ENCODE measurements at places on chromosomes 13 and 19. TPM values are rescaled to one million over a fixed set of nuclear protein-coding genes. Genes with fewer than 3 reads are reported as not detected.

The UBE2M gene
- total RNA-seq: 182 TPM

The IGFL4 gene
- total RNA-seq: not detected

The TUBB4A gene
- total RNA-seq: 45.2 TPM

The CCDC122 gene
- total RNA-seq: 1.2 TPM

The SIGLEC5 gene
- not detected for total RNA-seq

The MAP4K1 gene
- 1.5 TPM for total RNA-seq

The CYP2A7 gene
- not detected for total RNA-seq

The CATSPERD gene
- not detected for total RNA-seq

The CDX2 gene
- not detected for total RNA-seq

The LGALS14 gene
- not detected for total RNA-seq

The BRCA2 gene
- total RNA-seq: 47.2 TPM

The DACT3 gene
- 0.32 TPM for total RNA-seq

The EXOC3L2 gene
- total RNA-seq: not detected

The PAK4 gene
- 55.2 TPM for total RNA-seq

The NLRP11 gene
- total RNA-seq: 0.52 TPM

The CEACAM5 gene
- 0.54 TPM for total RNA-seq
